ENCODE measurements at places on chromosomes 2 and 18. TPM values are rescaled to one million over a fixed set of nuclear protein-coding genes. Genes with fewer than 3 reads are reported as not detected.
A peak's percentile ranks its signal among the peaks of the same experiment; 100 is the strongest.

DNA sequence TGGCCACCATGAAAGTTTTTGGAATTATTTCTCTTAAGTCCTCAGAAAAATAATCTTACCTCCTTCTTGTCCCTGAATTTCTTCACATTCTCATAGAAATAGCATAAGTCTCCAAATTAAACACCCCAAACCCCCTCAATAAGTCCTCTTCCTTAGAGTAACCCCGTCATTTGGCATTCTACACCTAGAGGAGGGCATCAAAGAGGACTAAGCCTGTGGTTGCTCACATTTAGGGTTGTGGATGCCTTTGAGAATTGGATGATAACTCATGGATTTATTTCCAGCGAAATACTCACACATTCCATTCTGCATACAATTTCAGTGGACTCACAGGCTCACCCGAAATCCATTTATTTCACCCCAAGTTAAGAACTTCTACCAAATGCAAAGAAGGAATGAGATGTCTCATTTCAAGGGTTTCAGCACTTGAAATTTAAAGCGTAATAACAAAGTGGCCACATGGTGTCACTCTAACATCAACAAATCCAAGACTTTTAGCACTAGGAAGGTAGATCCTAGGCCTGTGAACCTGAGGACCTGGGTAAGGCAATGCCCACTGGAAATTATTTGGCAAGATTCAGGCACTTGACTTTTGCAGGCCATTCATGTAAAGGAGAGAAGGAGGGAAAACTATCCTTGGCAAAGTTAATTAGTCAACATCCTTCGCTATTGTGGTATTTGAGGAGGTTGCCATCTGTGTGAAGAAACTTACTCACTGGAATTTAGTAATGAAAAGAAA, 24.6 kb downstream of the DYTN start:
- DNase-seq = peak; percentile 59

DNA sequence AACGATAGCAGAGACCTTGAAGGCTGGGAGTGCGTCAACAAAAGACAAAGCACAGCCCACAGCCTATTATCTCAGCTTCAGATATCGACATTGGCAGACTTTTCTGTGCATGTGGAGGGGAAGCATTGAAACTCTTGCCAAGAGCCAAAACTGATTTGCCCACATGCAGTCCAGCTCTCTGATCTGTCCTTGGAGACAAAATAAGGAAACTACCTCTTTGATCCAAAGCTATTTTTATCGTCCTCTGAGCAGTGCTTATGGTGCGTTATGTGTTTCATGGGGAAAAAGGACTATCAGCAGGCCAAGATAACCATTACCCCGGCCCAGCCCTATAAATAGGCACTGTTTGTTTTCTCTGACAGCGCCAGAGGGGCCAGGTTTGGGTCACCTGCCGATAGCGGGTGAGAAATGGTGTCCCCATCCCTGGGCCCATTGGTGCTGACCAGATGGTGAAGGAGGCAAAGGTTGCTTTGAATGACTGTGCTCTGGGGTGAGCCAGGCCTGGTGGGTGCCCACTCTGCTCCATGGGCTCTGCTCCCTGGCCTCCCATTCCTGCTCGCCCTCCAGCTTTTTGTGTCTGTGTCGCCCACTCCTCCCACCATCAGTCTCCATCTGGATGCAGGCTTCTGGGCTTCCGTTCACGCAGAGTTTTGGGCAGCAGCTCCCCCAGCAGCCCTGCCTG, 176.1 kb upstream of the HS6ST1 start:
- no peak for DNase-seq

- DNase-seq = no peak
Observed at GRCh38 chr2:99648178-99648844, 158.5 kb upstream of the REV1 start.

DNA sequence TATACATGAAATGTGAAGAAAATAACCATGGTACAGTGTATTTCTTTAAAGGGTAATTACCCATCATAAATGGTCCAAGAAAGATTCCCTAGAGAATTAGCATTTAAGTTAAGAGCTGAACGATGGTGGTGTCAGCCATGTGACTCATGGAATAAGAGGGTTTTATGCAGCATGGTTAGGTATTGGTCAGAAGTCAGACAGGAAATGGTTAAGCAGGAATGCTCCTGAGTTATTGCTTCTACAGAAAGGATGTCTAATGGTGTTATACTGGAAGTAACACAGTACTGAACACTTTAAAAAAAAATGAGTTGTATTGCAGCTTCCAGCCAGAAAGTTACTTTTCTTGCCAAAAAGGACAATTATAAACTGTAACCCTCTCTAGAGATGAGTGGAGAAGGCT, 72.7 kb upstream of the UBE2E3 start:
- DNase-seq = no peak

DNA sequence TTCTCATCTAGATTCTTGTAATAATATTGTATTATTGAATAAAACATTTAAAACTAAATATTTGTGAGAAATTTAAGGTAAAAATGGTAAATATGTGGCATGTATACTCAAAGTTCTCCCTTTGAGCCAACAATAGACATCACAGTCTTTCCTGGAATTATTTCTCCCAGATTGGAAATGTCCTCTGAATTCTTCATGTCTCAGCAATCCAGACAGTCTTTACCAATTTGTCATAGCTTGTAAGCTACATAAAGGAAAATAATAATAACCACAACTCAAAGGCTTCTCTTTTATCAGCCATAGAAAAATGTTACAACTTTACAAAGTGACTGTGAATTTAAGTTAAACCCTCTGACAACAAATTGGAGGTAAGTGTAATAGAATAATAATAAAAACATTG, 784.9 kb downstream of the EPHA4 start:
- no peak for DNase-seq

GRCh38 chr2:100756704-100757103, 63.2 kb upstream of the NPAS2 start:
- no peak for DNase-seq

DNA sequence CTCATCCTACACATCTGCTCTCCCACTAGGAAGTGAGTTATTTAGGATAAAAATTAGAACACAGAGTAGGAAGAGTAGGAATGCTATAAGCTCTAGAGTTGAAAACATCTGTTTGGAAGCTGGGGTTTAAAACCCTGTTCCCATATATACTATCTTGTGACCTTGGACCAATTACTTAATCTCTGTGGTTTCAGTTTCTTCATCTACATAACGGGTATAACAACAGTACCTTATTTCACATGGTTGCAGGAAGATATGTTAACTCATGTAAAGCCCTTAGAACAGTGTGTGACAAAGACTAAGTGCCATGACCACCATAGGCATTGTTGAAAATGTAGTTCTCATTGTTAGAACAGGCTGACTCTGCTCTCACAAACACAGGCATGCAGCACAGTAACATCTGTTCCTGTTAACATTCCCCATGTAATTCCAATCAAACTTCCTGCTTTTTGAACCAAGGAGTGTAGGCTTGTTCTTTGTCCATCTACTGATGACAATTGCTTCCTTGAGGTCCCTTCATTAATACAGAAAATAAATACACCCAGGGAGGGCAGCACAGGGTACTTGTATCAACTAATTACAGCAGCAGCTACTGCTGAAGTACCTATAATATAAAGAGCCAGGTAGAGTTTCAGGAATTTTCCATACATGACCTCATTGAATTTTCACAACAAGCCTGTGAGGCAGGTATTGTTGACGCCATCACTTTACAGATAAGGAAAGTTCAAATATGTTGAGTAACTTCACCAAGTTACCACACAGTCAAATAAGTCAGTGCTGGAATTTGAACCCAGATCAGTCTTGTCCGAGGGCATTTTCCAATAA, 204.2 kb downstream of the L3MBTL4 start:
- DNase-seq = no peak

DNA sequence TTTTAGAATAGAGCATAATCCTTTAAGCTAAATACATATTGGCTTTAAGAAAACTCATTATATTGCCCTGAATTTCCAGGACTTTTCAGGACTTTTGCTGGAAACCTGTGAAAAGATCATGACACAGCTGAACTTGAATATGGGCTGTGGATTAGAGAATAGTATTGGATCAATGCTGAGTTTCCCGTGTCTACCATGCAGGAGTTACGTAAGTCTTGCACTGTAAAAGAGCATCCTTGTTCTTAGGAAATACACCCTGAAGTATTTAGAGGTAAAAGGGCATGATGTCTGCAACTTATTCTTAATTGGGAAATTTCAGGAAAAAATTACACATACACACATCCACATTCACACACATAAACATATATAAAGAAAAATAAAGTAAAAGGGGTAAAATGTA, 82.1 kb downstream of the ZFP36L2 start:
- no peak for DNase-seq

RGPD4 gene
- total RNA-seq = not detected

MC5R gene
- not detected for total RNA-seq

KHK gene
- 17.9 TPM for total RNA-seq

CDH20 gene
- total RNA-seq = not detected
